ENCODE measurements at places on chromosomes 5 and 9. TPM values are rescaled to one million over a fixed set of nuclear protein-coding genes. Genes with fewer than 3 reads are reported as not detected.

DNA sequence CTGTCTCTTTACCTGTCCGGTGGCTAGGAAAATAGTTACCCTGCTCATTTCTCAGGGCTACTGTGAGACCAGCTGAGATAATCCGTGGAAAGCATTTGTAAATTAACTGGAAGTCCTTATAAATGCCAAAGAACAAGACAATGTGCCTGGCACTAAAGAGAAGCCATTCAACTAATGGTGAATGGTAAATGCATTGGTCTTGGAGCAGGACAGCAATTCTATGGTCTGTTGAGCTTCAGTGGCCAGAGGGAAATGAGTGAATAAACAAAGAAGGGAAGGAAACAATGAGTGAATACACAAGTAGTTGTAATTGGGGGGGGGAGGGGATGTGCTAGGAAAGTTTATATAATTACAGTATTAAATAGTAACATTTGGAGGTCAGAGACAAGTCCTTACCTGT lies 353.6 kb downstream of the SEMA5A start:
- no peak for DNase-seq

- no peak for DNase-seq
These were observed 61.2 kb downstream of the MRPS30 start for GRCh38 chr5:44869928-44870327.

DNA sequence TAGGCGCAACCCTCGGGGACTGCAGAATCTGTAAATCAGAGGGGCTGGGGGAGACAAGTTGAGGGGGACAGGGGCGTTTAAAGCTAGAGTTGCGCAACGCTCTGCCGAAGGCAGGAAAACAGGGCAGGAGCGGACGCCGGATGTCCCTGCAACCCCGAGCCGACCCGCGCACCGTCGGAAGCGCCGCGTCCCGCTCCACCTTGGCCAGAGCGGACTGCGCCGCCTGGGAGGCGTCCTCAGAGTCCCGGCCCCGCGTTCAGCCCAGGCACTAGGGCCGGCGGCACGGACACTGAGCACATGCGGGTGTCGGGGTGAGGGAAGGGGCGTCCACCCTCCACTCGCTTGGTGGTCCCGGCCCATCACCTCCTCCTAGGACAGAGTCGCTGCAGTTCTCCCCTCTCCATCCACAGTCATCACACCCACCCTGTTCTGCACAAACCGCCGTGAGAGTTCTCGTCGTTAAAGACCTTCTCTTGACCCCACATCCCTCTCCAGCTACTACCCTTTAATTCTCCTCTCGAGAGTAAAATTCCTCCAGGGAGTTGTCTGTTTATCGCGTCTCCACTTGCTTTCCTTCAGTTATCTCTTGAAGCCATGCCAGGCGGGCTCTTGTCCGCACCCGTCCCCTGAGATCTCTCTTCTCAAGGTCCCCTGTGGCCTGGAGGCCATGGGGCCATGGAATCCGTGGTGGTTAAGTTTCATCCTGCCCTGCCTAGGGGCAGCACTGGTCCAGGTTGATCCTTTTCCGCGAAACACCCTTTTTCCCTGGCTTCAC lies 796 bp upstream of the PDLIM7 start:
- DNase-seq: peak; percentile 86

GRCh38 chr9:126805554-126806262 lies 868 bp downstream of the ZBTB43 start:
- DNase-seq: no peak

- no peak for DNase-seq
These were observed 126.5 kb upstream of the ABCA1 start for GRCh38 chr9:105054491-105054890.

The PBX3 gene
- polyA plus RNA-seq: 10.3 TPM

All from aorta (tissue), 5 donors.